Natural killer cell treated with Interleukin-12 subunit alpha and Interleukin-12 subunit beta and Interleukin-15 and Interleukin-18, amount 100 ng/mL, for 72 hours (primary cell): ENCODE measurements at places on chromosomes 16 and 17.

DNA sequence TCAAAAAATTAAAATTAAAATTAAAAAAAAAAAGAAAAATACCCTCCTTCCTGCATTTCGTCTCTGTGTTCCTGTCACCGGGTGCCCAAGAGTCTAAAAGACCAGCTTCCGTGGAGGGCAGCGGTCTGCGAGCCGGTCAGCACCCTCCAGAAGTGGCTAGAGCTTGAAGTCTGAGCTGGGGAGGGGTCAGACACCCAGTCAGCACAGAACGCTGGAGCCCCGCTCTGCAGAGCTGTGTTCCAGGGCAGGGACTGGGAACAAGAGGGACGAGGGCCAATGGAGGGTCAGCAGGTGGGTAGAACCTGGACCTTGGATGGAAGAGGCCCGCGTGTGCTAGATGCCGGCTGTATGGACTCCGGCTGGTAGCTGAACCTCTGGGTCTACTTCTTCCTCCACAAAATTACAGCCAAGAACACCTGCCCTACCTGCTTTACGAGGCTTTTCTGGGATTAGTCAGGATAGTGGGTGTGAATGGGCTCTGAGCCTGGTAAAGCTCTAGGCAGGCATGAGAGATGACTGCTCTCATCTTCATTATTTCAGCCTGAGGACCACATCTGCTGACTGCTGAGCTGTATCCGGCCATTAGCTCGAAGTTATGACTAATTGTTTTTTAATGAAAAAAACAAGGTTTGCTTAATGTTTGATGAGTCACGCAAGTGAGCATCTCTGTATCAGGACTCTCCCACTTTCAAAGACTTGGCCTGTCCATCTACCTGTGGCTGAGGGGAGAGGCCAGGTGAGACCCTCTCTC is 5.9 kb downstream of the TRPV1 start:
- DNase-seq = no peak

- no peak for DNase-seq
These were observed 49.9 kb upstream of the TANGO6 start for GRCh38 chr16:68793401-68793857.

DNA sequence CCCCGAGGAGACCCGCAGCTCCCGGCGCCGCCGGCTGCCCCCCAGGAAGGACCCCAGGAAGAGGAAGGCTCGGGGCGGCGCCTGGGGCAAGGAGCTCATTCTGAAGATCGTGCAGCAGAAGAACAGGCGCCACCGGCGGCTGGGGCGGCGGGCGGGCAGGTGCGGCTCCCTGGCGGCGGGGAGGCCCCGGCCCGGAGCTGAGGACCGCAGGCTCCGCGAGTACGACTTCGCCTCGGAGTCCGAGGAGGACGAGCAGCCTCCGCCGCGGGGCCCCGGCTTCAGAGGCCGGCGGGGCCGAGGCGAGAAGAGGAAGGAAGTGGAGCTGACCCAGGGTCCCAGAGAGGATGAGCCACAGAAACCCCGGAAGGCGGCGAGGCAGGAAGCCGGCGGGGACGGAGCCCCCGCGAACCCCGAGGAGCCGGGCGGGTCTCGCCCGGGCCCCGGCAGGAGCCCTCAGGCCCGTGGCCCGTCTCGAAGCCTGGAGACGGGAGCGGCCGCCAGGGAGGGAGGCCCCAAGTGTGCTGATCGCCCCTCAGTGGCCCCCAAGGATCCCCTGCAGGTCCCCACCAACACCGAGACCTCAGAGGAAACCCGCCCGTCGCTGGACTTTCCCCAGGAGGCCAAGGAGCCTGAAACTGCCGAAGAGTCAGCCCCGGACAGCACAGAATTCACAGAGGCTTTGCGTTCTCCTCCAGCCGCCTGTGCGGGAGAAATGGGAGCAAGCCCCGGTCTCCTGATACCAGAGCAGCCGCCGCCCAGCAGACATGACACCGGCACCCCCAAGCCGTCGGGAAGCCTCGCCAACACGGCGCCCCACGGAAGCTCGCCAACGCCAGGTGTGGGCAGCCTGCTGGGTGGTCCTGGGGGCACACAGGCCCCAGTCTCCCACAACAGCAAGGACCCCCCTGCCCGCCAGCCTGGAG is 22.3 kb upstream of the ZFPM1 start:
- DNase-seq = peak; percentile 83

DNA sequence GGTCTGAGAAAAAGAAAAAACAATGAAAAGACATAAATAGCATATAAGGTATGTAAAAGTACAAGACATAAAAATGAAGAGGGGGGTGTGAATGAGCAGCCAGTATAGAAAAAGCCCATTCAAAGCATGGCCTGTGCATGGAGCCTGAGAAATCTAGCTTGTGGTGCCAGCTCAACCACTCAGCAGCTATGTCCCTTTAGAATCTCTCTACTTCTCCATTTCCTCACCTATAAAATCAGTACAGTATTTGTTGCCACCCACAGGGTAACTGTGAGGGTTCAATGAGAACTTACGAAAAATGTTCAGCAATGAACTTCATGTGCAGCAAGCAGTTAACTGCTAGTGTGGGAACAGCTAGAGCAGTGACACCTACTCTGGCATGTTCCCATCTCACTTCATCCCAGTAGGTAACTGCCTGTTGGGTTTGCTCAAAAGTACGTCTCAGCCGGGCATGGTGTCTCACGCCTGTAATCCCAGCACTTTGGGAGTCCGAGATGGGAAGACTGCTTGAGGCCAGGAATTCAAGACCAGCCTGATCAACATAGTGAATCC is 15.3 kb downstream of the CYTH1 start:
- DNase-seq = no peak

DNA sequence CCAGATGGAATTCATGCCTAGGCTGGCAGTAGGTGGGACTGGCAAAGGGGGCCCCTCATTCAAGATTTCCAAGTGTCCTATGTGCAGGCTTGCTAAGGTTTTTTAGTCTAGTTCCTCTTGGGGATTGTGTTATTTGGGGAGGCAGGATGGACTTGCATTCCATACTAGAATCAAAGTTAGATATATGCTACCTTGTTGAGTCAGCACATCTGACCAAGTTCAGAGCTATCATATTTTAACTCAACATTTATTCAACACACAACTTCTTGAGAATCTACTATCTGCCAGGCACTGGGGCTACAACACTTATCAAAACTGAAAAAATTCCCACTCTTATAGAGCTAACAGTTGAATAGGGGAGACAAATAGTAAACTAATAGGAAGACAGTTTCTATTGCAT is 6.7 kb downstream of the GP2 start:
- DNase-seq = no peak

DNA sequence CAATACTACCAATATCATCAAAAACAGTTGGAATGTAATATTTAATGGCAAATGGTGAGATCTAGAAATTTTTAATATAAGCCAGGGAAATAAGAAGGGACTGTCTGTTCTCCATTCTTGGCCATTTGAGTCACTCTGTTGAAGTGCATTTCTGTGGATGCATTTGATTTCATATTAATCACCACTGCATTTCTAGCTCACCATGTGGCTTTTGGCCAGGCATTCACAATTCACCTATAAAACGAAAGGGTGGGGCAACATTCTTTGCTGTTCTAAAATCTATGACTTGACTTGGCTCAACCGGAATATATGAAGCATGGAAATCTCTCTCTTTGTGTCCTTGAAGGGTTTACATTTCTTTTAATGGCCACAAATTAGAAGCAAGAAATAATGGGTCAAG is 483.0 kb downstream of the SLC39A11 start:
- DNase-seq = no peak

- DNase-seq = no peak
These were observed 9.2 kb downstream of the MPV17L start for GRCh38 chr16:15404792-15405191.

GRCh38 chr16:11312718-11313492 is 31.8 kb upstream of the PRM1 start:
- peak; percentile 73 for DNase-seq

DNA sequence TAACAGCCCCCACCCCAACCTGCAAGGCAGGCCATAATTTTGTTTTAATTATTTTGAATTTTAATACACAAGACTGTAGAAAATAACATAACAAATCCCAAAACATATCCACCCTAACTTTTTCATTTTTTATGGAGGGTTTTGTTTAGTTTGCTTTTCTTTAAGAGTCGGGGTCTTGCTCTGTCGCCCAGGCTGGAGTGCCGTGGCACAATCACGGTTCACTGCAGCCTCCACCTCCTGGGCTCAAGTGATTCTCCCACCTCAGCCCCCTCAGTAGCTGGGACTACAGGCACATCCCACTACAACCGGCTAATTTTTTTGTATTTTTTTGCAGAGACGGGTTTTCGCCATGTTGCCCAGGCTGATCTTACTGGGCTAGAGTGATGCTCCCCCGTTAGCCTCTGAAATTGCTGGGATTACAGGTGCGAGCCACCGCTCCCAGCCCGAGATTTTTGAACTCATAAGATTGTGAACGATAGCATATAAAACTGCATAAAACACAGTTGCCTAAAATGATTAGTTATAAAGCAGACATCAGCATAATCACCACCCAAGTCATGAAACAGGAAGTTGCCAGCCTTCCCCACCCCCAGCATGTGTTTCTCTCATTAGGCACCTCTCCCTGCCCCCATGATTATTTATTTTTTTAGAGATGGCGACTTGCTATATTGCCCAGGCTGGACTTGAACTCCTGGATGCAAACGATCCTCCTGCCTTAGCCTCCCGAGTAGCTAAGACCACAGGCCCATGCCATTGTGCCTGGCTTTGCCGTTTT is 13.6 kb upstream of the DOC2B start:
- DNase-seq = no peak
